ENCODE measurements at places on chromosomes 1 and 21. TPM values are rescaled to one million over a fixed set of nuclear protein-coding genes. Genes with fewer than 3 reads are reported as not detected.

The TNFRSF14 gene
- polyA plus RNA-seq: 38.0 TPM

The KRTAP24-1 gene
- not detected for polyA plus RNA-seq

The GPR153 gene
- polyA plus RNA-seq: 0.04 TPM

The EFNA1 gene
- 0.13 TPM for polyA plus RNA-seq

The BCL2L15 gene
- 0.29 TPM for polyA plus RNA-seq

The KRTAP6-1 gene
- polyA plus RNA-seq: not detected

The PGLYRP3 gene
- not detected for polyA plus RNA-seq

The ADAMTS1 gene
- 0.08 TPM for polyA plus RNA-seq

The BRWD1 gene
- polyA plus RNA-seq: 13.8 TPM

The COQ8A gene
- polyA plus RNA-seq: 25.1 TPM

The SLC44A3 gene
- not detected for polyA plus RNA-seq

Measured in GM12878 (cell line).